ENCODE measurements at places on chromosomes 2 and 18.

DNA sequence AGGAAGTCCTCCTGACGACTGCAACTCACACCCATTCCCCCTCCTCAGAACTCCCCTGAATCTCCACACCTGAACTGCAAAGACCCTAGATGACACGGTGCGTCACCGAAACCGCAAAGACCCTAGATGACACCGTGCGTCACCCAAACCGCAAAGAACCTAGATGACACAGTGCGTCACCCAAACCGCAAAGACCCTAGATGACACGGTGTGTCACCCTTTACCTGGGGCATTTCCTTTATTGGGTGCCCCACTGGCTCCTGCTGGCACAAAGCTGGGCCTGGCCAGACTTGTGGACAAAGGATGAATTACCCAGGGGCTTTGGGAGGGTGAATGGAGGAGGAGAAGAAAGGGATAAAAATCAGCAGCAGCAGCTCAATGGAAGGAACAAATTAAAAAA is 123.8 kb downstream of the CELF4 start:
- no peak for DNase-seq

- DNase-seq = no peak
These were observed 102.1 kb downstream of the SNTG2 start for GRCh38 chr2:1052771-1053191.

- DNase-seq = no peak
These were observed 147.7 kb downstream of the CTNNA2 start for GRCh38 chr2:79660557-79660956.

GRCh38 chr2:42193722-42194187 is 24.6 kb downstream of the EML4 start:
- no peak for DNase-seq

- no peak for DNase-seq
These were observed 1371.5 kb upstream of the TMEFF2 start for GRCh38 chr2:193566276-193566675.

Data from stimulated activated CD8-positive, alpha-beta memory T cell treated with anti-CD3 and anti-CD28 coated beads, Interleukin-7, amount 100 ng/mL, for 1 hour (primary cell).